ENCODE measurements at places on chromosomes 4 and X.

DNA sequence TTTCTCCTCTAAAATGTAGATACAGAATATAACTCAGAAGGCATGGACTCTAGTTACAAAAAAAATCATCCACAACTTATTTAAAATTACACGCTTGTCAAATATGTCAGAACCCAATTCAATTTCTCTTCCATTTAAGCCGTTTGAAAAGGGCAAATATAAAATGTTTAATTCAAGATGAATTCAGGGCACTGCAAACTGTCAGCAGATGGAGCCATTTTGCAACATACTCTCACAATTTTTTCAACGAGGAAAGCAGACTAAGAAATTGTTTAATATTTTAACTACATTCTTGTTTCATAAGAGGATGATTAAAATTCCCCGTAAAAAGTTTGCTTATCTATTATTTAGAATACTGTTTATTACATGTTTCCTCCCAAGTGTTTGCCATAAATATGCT lies 321.3 kb upstream of the CPXCR1 start:
- no peak for DNase-seq

- no peak for DNase-seq
Observed at GRCh38 chrX:47489507-47490275, 6.7 kb upstream of the ZNF41 start.

DNA sequence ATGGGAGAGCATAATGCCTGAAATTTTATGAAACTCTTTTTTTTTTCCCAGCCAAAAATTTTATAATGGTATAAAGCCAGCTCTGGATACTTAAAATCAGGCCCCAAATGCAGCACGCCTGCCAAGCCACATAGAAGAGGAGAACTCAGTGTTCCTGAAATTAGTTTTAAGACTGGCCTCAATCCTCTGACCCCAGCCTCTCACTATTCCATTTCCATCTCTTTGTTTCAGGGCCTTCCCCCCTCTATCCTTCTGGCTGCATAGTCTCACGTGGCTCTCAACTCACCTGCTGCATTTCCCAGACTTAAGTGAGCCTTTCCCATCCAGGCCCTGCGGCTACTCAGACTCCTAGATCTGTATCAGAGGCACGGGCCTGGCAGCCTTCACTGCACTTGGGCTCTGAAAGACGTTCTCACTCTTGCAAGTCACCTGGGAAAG lies 5.2 kb upstream of the CBR4 start:
- no peak for DNase-seq

DNA sequence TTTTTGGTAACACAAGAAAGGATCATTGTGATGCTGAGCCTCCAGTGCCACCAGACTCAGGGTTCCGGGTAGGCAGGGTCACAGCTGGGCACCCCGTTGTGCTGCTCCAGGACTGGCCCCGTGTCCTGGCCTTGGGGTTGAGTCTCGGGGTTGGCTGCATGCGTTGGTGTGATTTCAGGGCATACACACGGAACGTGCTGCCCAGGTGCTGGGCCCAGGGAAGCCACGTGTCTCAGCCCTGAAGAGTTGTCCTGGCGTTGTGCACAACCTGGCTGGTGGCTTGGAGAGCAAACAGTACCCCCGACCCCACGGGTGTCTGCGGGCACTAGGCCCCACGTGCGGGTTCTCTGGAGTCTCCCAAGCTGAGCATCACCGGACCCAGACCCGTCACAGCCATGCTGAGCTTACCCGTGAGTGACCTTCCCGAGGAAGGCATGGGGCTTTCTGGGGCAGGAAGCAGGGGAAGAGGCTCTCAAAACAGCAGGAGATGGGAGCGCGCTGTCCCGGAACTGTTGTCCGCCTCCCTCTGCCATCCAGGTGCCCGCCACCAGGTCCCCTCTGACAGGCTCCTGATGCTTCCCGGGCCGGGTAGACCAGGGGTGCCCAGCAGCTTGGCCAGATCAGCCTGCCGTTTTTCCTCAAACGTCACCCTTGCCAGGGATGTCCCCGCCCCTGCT lies 66.1 kb upstream of the ENPP6 start:
- DNase-seq = peak; percentile 55

DNA sequence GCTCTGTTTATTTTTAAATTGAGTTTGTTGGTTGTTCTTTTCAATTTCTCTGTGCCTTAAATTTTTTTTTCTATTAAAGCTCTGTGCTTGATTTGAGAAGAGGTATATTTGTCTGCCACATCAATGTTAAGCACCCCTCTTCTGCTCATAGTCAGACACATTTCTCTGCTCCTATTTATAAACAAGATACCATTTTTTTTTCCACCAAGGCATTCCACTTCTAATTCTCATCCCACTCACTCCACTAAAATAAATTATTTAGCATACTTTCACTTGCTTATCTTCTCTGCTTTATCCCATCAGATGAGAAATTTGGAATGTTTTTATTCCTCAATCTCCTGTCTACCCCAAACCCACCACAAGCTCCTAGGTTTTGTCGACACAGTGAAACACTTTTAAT lies 127.0 kb upstream of the PDE5A start:
- DNase-seq = no peak

- DNase-seq = no peak
Observed at GRCh38 chr4:24754571-24754970, 40.8 kb upstream of the SOD3 start.

DNA sequence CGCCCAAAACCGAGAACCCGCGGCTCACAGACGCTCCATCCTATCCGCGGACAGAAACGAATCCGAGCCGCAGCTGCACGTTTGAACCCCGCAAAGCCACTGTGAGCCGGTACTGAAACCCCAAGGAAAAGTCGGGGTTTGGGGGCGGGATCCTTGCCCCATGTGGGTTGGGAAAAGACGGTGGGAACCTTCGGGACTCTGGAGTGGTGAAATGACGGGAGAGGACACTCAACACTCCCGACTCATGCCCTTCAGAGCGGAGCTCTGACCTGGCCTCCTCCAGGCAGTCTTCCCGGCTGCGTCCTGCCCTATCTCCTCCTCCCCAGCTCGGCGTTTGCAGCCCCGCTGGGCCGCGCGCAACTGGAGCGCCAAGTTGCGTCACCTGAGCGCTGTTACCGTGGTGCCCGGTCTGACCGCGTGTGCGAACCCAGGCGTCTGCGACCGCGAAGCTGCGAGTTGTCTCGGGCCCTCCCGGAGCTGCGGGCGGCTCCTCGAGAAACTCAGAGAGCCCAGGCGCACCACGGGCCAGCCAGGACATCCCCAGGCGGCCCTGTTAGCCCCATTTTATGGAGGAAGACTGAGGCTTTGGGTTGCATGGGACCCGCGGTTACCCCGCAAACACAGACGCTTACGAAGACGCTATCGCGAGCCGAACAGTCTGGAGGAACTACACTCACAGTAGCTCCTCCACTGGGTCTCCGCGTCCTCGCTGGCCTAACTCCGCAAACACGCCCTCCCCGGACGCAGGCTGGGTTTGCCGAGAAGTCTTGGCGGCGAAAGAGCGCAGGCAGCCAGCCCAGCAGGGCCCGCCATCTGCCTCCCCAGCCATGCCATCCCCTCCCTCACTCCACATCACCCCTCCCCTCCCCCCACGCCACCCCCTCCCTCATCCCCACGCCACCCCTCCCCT lies 20.3 kb upstream of the HMX1 start:
- DNase-seq = no peak

- DNase-seq = no peak
Observed at GRCh38 chr4:24550441-24551175, 33.7 kb downstream of the DHX15 start.

GRCh38 chr4:38921151-38921550 lies 53.5 kb downstream of the FAM114A1 start:
- no peak for DNase-seq

- no peak for DNase-seq
Observed at GRCh38 chrX:42934020-42934726, 156.2 kb upstream of the PPP1R2C start.

GRCh38 chr4:120403296-120403695 lies 336.6 kb upstream of the MAD2L1 start:
- no peak for DNase-seq

GRCh38 chrX:41779941-41780340 lies 56.0 kb downstream of the GPR82 start:
- DNase-seq = no peak

DNA sequence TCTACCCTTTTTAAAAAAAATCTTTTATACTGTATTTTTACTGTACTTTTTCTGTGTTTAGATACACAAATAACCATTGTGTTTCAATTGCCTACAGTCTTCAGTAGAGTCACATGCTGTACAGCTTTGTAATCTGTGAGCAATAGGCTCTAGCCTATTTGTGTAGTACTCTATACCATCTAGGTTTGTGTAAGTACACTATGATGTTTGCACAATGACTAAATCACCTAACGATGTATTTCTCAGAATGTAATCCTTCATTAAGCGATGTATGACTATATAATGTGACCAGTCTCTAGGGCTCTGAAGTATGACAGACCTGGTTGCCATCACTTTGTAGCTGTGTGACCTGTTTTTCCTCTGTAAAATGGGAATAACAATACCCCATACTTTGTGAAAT lies 14.2 kb upstream of the DCAF4L1 start:
- no peak for DNase-seq

GRCh38 chr4:18689308-18690115 lies 668.0 kb upstream of the LCORL start:
- no peak for DNase-seq

All from right atrium auricular region (tissue), 2 donors.